ENCODE measurements at places on chromosomes 2 and 18.
A peak's percentile ranks its signal among the peaks of the same experiment; 100 is the strongest.

DNA sequence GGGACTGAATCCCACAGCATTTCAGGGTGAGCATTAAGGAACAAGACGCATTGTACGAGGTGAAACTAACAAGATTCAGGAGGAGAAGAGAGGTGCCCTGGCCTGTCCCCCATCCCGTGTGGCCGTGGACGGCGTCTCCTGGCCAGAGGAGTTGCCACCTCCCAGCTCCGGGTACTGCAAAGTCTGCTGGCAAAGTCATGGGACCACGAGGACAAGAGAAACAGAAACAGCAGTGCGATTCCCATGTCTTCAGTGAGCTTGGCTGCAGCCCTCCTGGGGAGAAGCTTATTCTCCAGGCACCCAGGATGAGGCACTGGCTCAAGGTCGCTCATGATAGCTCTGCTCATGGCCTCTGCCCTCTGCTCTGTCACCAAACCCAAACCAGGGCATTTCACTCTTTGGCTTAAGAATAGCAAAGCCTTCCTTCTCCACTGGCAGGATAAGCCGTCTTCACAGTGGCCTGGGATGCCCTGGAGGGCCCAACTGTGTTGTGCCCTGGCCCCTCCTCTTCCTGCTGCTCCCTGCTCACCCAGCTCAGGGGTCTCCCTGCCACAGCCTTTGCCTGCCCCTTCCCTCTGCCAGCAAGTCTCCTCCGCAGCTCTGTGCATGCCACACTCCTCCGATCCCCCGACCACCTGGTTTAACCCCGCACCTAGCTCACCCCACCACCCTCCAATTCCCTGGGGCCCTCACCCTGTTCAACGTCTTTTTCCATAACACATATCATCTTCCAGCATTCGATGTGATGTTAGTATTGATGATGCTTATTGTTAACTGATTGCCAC, 144.8 kb downstream of the PXDN start:
- DNase-seq: no peak

DNA sequence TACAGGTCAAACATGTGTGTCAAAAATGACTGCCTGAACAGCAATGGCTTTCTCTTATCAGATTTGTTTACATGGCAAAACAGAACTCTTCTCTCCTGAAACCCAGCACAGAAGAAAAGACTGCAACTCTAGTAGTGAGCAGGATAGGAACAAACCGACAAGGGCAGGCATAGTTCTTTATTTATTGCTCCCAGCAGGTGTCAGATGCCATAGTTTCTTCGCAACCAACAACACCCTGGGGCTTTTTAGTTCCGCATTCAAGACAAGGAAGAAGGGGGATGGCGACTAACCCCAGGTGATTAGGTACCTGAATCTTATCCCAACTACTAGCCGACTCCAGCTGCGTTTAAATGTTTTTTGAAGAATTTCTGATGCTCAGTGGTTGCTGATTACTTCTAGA, 367.5 kb upstream of the FIGN start:
- no peak for DNase-seq

GRCh38 chr2:168085801-168086361, 161.5 kb downstream of the STK39 start:
- no peak for DNase-seq

DNA sequence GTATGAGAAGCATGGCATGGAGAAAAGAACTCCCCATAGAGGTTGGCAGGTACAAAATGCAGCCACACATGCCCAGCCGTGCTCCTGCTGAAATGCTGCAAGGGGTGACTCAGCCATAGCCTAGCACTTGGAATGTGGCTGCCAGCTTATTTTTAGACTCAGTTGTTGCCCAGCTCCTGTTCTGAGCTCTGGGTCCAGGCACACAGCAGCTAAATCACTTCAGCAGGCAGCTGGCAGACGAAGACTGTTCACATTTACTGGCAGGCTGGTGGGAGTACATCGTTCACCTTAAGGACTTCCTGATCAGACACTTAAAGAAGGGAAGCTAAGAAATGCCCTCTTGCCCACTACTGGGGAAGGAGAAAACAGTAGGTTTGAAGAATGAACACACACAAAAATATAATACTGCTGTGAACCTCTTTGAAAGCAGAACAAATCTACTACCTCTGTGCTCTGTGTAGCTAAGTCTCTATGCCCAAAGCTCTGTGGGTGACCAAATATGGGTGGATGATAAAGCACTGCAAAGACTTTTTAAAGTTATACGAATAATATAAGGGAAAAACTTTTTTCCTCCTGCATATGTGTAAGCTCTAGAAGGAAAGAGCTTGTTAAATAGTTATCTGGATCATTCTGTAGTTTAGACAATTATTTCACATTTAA, 146.1 kb downstream of the LNPK start:
- DNase-seq: peak; percentile 20

DNA sequence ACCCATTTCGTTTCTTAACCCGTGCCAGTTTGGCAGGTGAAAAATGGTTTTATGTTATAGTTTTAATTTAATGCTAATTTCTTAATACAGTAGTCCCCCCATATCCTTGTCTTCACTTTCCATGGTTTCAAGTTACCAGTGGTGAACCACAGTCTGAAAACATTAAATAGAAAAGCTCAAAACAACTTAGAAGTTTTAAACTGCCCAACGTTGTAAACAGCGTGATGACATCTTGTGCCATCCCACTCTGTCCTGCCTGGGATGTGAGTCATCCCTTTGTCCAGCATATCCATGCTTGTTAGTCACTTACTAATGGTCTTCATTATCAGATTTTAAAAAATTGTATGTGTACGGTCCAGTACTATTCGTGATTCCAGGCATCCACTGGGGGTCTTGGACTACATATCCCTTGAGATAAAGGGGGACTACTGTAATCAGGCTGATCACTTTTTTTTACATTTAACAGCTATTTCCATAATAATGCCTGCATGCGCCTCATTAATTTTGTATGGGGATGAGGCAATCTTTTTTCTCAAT, 31.9 kb downstream of the SLC66A3 start:
- DNase-seq: no peak

- DNase-seq: no peak
Measured at GRCh38 chr2:236574000-236574399, 4.4 kb downstream of the ACKR3 start.

GRCh38 chr2:126808929-126809328, 89.8 kb upstream of the TEX51 start:
- no peak for DNase-seq

- DNase-seq: no peak
Measured at GRCh38 chr2:25358249-25358815, 16.6 kb upstream of the DNMT3A start.

- no peak for DNase-seq
Measured at GRCh38 chr2:169014780-169015179, 16.3 kb downstream of the ABCB11 start.

- no peak for DNase-seq
Measured at GRCh38 chr18:34709104-34709503, 994 bp upstream of the DTNA start.
